ENCODE measurements at places on chromosomes 2 and 18.

GRCh38 chr18:74951165-74951760, 257.7 kb downstream of the PTGR3 start:
- DNase-seq: no peak

DNA sequence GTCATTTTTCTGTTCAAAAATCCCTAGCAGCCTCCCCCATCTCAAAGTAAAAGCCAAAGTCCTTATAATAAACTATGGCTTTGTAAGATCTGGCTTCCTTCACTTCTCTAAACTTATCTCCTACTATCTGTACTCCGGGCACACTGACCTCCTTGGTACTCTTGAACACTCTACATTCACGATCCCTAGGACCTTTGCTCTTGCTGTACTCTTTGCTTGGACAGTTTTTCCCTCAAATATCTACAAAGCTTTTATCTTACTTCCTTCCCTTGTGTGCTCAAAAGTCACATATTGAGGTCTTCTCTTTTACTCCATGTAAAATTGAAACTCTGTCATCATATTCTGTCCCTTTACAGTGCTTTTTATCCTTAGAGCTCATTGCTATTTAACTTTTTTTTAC, 616.6 kb downstream of the IRS1 start:
- no peak for DNase-seq

DNA sequence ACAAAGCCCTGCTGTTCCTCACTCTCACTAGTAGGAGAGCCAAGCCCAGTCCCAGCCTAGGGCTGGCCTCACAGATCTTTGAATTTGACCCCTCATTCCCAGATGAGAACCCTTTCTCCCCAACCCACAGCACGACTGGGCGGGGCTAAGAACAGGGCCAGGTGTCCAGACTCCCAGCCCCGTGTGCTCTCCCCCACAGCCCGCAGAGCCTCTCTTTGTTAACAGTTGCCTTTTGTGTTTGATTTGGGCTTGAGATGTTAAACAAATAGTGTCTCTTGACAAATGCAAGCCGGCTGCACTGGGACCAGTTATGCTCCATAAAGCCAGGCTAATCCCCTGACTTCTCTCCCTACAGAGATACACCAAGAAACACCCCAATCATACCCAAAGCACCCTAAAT, 4.7 kb upstream of the KCNK3 start:
- DNase-seq: no peak

DNA sequence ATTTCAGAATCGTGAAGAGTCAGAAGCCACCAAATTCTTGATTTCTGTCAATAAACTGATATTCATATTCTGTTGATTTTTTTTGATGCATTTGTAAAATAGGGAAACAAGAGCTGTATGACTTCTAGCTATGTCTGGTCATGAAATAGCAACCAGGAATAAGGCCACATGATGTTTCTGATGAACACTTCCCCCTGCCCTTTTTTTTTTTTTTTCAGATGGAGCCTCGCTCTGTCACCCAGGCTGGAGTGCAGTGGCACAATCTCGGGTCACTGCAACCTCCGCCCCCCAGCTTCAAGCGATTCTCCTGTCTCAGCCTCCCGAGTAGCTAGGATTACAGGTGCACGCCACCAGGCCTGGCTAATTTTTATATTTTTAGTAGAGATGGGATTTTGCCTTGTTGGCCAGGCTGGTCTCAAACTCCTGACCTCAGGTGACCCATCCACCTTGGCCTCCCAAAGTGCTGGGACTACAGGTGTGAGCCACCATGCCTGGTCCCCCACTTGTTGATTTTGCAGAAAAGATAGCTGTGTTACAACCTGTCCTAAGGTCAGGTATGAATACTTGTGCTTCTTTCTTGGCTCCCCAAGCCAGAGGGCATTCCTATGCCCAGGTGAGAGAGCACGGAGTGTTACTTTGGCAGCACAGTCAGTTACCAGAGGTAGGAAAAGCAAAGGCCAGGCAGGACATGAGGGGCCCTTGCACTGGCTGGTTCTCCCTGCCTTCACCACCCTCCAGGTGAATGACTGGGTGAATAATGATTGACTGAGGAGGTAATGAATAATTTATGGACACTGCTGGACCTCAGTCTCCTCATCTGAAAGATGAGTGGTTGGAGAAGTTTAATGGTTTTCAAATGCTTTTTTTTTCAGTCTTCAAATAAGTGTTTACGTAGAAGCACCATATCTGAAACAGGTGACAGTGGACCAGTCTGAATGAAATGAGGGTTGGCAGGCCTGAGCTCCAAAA, 39.6 kb downstream of the PAX8 start:
- DNase-seq: peak; percentile 79

DNA sequence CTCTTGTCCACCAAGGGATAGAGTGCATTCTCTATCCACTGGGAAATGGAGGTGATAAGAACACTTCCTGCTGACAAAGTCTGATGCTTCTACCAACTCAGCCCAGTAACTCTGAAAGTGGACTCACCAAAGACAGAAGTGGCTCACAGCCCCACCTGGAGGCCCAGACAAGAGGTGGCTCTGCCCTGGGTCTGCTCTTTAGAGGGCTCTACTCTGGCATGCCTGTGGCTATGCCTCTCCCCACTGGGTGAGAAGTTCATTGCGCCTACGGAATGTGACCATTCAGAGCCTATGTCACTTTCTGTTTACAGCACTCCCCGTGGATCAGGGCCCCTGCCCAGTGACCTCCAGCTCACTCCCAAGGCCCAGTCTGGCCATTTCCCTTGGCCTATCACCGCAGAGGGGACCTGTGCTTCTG, 13.5 kb upstream of the XDH start:
- no peak for DNase-seq
